ENCODE measurements at places on chromosomes 11 and 22.

DNA sequence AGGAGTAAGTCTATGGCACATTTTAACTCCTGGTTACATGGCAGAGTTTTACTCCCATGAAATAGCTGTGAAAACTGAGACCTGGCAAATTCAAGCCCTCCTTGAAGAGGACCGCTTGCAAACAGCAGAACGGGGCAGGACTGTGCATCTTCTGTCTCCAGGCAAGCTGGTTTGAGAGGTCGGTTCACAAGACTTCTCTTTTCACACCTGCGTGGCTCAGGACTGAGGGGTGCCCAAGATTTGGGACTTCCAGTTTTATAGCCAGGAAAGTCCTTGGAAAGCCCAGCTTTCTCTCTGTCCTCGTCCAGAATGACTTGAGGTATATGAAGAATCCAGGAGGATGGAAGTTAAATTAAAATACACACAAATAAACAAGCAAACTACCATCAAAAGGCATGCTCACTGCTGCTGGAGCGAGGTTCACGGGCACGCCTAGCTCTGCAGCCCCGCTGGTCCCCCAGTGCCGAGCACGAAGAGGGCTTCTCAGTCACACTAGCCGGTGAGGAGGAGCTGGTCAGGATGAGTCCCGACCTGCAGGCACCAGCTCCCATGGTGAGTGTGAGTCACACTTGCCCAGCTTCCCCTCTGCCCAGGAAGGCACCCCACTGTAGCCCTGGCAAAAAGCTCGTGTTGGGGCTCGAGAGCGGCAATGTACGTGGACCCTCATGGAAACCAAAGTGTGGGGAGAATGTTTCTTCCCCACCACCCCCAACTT, 1382.4 kb downstream of the BRD1 start:
- DNase-seq, result no peak

GRCh38 chr11:130719220-130719915, 196.9 kb downstream of the SNX19 start:
- DNase-seq, result peak; percentile 70

- DNase-seq, result no peak
These were observed 4.0 kb downstream of the RASSF10 start for GRCh38 chr11:13013054-13013488.

GRCh38 chr11:11244470-11245080, 108.5 kb downstream of the CSNK2A3 start:
- DNase-seq, result no peak

DNA sequence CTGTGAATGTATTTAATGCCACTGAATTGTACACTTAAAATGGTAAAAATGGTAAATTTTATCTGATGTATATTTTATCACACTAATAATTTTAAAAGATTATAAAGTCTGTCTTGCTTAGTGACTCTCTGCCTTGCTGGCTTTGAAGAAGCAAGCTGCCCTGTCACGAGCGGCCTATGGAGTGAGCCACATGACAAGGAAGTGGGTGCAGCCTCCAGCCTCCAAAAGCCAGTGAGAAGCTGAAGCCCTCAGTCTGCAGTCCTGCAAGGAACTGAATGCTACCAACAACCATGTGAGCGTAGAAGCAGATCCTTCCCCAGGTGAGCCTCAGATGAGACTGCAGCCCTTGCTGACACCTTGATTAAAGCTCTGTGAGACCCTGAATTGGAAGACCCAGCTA, 20.0 kb downstream of the C11orf24 start:
- DNase-seq, result no peak

- no peak for DNase-seq
These were observed 42.7 kb downstream of the RTL6 start for GRCh38 chr22:44455151-44455962.

- DNase-seq, result no peak
These were observed 147.1 kb upstream of the SESN3 start for GRCh38 chr11:95378111-95378510.

DNA sequence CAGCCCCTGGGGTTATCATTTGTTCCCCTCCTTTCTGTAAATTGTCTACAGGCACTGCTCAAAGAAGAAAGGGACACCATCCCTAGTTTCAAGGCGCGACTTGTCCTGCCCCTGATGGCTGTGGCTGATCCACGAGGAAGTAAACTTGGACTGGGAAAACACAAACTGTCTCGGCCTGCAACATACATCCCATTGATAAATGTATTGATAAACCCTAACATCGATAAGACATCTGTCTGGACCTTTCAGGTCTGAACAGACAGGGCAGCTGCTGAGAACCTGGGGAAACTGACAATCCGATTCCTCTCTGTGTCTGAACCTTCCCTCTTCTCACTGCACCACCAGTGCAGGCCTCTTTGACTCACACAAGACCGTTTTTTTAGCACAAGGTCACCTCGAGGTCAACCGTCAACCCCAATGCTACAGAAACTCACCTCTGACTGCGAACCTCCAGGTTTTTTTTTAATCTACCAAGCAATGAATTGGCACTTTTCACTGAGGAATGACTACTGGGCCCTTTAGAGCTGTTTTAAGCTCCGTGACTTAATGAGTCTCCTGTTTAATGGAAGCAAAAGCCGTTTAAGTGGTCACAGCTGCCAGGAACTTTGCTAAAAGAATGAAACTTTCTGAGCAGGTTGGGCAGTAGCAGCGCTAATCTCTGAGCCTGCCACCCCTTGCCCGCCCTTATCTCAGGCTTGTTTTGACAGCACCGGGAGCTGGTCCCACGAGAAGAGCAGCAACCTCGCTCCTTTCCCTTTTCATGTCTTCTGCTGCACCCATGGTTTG, 203.8 kb upstream of the TMEM45B start:
- DNase-seq, result no peak

DNA sequence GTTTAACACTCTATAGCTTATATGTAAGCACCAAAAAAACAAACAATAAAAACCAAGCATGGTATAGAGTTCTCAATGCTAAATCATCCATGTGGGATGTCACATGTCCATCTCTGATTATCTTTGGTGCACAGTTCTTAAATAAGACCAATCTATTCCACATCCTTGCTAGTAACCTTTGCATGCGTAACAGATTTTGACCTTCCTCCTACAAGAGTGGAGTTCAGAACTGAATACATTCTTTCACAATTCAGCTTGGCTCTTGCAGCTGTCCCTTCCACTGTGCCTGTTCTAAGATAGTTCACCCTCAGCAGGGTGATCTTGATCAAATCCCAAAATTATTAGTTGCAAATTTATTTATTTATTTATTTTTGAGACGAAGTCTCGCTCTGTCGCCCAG, 21.1 kb downstream of the PRR14L start:
- no peak for DNase-seq

GRCh38 chr22:31107178-31107893, at the start of gene SELENOM:
TSS of gene SELENOM (minus strand) at chr22:31107568. CDS start at chr22:31107505, 63 bp downstream.
- DNase-seq, result peak; percentile 98

DNA sequence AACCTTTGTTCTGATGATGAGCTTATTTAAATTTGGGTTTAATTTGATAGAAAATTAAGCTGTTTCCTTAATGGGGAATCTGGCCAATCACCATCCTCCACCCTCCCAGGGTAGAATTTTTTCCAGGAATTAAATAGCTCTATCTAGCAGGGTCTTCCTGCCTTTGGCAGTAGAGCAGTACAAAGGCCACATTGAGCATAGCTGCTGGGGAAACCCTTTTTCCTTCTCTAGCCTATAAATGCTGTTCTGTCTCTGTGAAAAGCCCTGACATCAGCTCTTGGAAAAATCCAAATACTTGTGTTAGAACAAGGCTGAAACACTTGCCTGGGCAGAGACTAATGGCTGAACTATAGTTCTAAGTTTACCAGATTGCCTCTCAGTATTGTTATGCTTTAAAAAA, 55.1 kb downstream of the ARHGEF12 start:
- no peak for DNase-seq

DNA sequence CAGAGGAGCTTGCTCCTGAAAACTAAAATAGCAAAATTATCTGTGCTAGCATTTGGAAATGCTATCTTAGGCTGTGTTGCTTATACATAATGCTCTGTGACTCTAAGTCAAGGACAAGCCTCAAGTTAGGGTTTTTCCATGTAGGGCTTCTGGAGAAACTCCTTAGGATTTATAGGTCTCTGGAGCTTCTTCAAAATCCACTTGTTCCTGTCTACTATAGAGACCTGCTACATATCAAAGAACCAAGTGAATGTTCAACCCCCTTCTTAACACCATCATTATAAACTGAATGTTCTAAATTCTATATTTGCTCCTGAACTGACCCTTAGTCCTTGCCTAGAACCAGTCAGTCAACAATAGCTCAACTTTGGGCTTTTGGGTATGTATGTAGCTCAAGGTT, 523.1 kb upstream of the CCDC90B start:
- no peak for DNase-seq

GRCh38 chr11:68684385-68685356, at the start of gene GAL:
TSS of gene GAL (plus strand) at chr11:68684544. CDS start at chr11:68684924, 380 bp downstream.
- no peak for DNase-seq

DNA sequence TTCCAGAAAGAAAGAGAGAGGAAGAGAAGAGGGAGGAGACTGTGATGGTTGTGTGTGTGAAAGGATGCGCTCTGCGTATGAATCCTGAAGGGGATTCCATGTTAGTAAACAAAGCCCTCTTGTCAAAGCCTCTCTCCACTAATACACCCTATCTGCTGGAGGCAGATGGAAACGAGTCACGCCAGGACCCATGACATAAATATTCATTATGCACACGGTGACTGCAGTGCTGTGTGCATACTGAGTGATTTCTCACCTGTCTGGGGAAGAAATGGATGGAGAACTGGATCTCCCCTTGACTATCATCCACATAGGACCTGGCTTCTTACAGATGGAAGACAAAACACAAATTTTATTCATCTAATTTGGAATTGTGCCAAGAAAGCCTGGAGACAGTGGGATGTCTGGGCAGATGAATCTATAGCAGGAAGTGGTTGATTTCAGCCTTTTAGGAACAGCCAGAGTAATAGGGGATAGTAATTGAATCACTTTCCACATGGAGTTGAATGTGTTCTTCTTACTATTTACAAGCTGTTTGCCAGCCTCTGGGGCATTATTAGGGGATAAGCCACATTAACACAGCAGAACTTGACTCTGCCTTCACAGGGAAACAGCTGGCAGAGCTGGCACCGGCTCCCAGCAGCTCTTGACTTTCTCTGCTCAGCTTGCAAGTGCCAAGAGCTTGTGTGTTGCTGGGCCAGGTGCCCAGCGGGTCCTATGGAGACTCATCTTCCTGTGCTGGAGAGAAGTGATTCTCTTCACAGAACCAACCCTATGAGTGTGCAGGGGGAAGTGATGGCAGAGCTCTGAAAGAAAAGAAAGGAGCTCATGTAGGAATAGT, 9.0 kb downstream of the MTNR1B start:
- DNase-seq, result no peak

DNA sequence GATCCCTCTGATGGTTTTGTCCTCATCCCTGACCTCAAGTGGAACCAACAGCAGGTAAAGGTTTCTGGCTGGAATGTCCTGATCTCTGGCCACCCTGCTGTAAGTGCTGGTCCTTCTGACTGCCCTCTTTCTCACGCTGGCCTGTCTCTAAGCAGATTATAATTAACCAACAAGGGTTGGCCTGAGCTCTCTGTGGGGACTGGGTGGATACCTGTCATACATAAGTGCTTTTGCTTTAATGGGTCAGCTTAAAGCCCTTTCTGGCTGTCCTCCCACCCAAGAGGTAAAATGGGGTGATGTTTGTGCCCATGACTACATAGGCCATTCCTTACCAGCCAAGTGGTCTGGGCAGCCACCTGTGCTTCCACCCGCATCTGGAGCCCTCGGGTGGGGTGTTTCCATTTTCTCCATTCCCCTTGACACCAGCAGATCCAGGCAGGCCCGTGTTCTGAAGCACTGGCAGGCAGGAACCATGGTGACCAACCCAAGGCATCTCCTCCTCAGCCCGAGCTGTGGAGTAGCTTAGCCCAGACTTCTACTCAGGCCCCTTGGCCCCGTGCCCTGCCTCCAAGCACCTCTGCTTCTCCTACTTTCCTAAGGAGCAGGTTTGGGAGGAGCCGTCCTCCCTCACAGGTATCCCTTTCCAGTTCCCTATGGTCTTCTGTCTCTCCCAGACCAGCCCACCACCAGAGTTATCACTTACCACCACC, 17.0 kb upstream of the ST3GAL4 start:
- DNase-seq, result no peak

DNA sequence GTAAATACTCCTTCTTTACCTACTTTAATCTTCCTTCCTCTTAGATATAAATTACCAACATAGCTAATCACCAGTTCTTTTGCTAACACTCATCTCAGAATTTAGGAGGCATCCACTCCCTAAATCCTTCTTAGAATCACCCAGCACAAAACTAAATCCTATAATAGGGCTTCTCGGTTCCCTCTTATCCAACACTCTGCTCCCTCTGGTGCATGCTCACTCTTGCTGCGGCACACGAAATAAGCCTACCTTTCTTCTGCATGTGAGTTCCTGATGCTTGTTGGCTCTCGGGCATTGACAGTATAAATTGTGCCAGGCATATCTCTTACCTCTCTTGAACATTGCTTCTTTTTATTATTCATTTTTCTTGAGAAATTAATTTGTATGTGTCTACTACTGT, 61.0 kb downstream of the OR5AK2 start:
- no peak for DNase-seq

GRCh38 chr11:128246810-128247594, 340.4 kb downstream of the ETS1 start:
- peak; percentile 61 for DNase-seq

GRCh38 chr11:112612250-112612849, 348.9 kb upstream of the NCAM1 start:
- DNase-seq, result no peak

DNA sequence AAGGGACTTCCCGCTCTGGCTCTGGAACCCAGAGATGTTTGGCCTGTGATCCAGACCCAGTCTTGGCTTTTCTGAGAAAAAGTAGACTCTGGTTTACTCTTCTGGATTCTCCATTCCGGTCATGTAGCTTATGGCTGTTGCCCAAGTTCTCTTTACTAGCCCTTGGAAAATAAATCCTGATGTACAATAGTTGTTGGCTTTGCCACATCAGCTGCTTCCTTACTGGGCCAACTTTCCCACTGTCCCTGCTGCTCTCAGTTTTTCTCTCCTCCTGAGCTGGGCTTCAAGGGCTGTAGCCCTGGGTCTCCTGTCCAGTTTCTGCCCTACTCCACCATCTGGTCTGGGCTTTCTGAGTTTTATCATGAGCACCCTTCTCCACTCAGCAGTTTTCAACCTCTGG, 12.5 kb downstream of the PATZ1 start:
- no peak for DNase-seq

DNA sequence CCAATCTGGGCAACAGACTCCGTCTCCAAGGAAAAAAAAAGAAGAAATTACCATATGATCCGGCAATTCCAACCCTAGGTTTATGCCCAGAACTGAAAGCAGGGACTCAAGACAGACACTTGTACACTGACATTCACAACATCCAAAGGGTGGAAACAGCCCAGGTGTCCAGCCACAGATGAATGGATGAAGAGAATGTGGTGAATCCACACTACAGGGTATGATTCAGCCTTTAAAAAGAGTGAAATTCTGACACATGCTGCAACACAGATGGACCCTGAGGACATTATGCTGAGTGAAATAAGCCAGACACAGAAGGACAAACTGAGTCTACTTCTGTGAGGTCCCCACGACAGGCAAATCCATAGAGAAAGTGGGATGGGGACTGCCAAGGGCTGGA, 43.9 kb downstream of the SGSM3 start:
- DNase-seq, result no peak

GRCh38 chr11:123797114-123797513, 9.0 kb downstream of the OR6M1 start:
- no peak for DNase-seq

Data from fibroblast of skin of left quadriceps (primary cell).